Activated naive CD4-positive, alpha-beta T cell treated with anti-CD3 and anti-CD28 coated beads, Interleukin-2, amount 50 U/mL, for 72 hours (primary cell): ENCODE measurements at places on chromosomes 6 and 20.

GRCh38 chr6:4021854-4022695 lies 56.9 kb downstream of the FAM217A start:
- DNase-seq: peak; percentile 60

- no peak for DNase-seq
Observed at GRCh38 chr20:43331906-43332305, 125.8 kb upstream of the SRSF6 start.

- no peak for DNase-seq
Observed at GRCh38 chr20:60035486-60035885, 77.3 kb downstream of the CDH26 start.

GRCh38 chr6:119950681-119951080 lies 601.1 kb upstream of the MAN1A1 start:
- no peak for DNase-seq

- no peak for DNase-seq
Observed at GRCh38 chr6:17392978-17393891, at the start of gene CAP2. TSS of gene CAP2 (plus strand) at chr6:17393595. CDS start at chr6:17421556, 27,961 bp downstream.
